ENCODE measurements at places on chromosomes 1 and 21. TPM values are rescaled to one million over a fixed set of nuclear protein-coding genes. Genes with fewer than 3 reads are reported as not detected.
A peak's percentile ranks its signal among the peaks of the same experiment; 100 is the strongest.

DNA sequence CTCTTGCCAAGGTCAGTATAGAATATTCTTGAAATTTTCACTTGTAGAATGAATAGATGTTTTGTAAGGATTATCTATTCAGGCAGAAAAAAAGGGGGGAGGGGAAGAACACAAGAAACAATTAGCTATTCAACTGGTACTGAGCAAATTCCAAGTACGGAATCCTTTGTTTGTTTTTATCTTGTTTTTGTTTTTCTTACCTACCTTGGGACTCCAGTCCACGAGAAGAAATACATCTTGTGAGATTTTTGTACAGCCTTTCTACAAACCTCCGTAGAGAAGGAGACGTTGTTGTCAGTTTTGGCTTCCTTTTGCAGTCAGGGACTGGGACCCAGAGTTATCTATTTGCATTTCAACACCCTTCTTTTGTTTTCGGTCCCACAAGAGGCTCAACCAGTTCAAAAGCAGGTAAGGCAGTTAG, 36.0 kb downstream of the ZNF281 start:
- no peak for DNase-seq

- no peak for DNase-seq
Observed at GRCh38 chr21:34004013-34004938, 69.1 kb upstream of the MRPS6 start.

The ATAD3C gene
- 1.3 TPM for total RNA-seq

The LPAR3 gene
- 1.2 TPM for total RNA-seq

DNA sequence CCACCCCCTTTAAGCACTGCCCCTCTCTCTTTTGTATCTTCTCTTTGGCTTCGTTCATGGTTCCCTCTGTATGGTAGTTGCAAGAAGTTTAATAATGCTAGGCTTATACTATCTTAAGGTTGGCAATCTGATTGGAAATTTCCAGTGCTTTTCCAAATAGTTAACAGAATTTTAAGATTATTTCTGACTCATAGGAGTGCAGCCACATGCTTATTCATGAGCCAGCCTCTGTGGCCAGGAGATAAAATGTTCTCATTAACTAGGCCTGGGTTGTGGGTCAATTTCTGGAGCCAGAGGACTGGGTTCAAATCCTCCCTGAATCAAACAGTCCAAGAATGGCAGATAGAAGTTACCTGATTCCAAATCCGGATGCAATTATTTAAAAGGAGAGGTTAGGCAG, 103.1 kb downstream of the ATP6V1G3 start:
- no peak for DNase-seq

The LRRC39 gene
- total RNA-seq = 2.9 TPM

GRCh38 chr1:207813946-207814345, 62.1 kb downstream of the CD46 start:
- DNase-seq = no peak

The AK5 gene
- total RNA-seq = not detected

DNA sequence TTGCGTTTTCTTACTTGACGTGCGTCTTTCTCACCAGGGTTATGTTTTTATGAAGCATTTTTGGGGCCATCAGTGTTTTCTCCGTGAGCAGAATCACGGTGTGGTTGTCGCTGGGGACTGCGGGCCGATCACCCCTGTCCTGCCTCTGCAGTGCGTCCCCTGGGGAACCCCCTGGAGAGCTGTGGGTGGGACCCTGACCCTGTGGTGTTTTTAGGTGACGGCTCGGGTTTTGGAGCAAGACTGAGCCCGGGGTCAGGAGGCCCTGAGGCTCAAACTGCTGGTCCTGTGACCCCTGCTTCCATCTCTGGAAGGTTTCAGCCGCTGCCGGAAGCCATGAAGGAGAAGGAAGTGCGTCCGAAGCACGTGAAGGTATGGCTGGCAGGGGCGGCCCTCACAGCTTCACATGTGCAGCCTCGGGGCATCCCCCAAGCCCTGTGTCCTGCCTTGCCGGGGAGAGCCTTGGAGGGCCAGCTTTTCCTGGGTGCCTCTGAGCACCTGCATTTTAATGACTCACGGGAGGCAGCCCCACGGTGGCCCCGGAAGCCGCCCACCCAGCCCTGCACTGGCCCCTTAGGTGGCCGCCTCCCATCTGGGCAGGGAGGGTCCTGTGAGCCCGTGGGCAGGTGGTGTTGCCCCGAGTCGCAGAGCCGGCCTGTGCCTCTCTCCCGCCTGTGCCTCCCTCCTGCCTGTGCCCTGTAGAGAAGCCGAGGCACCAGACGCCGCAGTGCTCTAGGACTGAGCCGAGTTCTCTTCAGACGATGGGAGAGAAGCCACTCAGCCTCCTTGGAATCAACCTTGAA, 36.7 kb upstream of the DIP2A start:
- DNase-seq = no peak

The HSPA13 gene
- total RNA-seq = 47.7 TPM

The PRAMEF6 gene
- not detected for total RNA-seq

DNA sequence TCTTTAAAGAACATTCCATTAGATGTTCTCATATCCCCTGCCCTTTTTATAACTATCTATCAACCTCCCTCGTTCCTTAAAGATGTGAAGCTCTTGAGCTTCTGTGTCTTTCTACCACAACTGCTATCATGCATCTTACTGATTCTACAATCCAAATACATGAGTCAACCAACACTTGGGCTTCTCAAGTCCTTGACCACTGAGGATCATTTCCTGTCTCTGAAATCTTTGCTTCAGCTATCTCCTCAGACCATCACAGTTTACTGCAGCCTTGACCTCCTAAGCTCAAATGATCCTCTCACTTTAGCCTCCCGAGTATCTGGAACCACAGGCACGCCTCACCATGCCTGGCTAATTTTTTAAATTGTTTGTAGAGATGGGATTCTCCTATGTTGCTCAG, 75.2 kb downstream of the FMO4 start:
- no peak for DNase-seq

The URB2 gene
- 10.3 TPM for total RNA-seq

DNA sequence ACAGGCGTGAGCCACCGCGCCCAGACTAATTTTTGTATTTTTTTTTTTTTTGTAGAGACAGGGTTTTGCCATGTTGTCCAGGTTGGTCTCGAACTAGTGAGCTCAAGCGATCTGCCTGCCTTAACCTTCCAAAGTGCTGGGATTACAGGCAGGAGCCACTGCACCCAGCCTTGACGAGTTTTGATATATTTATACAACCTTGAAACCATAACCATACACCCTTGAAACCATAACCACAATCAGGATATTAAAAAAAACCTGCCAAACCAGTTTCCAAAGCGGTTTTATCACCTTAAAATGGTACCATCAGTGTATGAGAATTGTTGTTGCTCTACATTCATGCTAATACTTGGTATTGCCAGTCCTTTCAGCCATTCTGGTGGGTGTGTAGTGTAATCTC, 3.7 kb upstream of the PHACTR4 start:
- peak; percentile 82 for DNase-seq

DNA sequence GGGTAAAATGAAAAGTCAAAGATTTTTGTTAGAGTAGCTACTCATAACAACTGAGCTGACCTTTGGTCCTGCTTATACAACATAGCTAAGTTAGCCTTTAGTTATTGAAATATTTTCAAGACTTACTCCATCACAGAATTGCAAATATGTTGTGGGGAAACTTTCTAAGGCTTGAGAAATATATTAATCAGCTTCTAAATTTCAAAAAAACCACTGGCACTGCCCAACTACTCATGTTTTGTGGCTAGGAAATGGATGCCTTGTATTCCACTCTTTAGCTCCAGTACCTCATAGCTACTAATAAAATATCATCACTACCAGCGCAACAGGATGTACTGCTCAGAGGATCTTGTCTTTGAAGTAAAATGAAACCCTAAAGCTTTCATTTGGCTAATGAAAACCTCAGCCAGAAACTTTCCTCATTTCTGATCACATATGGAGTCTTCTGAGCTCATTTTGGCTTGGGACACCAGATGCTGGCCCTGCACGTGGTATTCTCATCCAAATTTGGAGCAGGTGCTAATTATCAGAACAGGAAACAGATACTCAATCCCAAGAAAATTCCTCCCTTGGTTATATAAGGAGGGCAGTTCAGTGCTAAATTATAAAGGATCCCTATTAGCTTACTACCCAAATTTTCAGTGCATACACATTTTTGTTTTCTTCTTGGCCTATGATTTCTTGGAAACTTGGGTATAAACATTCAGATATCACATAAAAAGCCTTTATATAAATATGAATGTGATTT, 690.7 kb downstream of the ADGRL2 start:
- peak; percentile 12 for DNase-seq
